ENCODE measurements at places on chromosomes 7 and 10.
A peak's percentile ranks its signal among the peaks of the same experiment; 100 is the strongest.

- DNase-seq = no peak
Observed at GRCh38 chr10:22698941-22699440, 15.4 kb downstream of the PIP4K2A start.

GRCh38 chr10:21518149-21518640 is 7.3 kb downstream of the SKIDA1 start:
- peak; percentile 73 for DNase-seq

GRCh38 chr10:117860135-117860534 is 186.6 kb downstream of the RAB11FIP2 start:
- DNase-seq = no peak

DNA sequence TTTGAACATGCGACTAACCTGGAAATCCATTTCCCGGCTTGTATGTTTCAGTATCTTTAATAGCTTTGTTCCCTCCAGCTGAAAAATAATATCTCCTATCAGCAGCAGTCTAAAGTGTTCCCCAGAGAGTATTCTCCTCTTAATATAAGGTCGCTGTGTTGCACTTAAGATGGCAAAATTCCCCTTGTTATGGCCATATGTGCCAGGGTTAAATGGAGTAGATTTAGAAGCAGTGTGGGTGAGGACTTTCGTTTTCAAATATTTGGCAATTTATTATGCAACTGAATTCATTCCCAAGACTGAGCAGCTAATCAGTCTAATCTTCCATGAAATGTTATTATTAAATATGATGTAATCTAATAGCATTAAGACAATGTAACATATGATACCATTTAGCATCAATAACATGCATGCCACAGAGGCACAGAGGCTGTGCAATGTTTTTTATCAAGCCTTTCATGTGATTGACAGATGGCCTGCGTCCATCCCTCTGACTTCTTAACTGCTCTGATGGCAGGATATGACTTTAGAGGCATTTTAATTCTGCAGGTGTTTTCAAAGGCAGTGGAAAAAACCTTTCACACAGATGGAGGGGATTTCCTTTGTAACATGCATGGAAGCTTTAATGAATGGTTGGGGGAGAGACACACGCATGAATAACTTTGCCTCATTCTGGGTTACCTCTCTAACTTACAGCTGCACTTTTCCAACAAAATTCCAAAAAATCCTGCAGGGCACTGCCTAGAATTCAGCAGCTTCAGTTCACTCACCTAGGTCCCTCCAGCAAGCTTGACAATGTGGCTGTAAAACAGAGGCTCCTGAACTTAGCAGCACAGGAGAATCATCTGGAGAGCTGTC is 55.1 kb upstream of the ZPBP start:
- no peak for DNase-seq

DNA sequence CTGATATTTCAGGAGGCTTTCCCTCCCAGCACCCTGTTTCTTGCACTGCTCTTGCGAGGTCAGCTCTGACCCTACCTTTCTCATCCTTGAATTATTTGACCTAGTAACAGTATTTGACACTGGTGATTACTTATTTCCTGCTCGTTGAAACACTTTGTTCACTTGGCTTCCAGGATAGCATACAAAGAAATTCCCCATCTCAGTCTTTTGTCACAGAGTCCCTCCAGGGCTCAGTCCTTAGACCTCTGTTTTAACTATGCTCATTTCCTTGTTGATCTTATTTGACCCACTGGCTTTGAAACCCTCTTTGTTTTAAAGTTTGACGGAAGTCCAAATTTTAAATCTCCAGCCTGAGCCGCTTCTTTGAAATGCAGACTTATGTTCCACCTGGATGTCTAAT is 29.9 kb downstream of the BMPR1A start:
- DNase-seq = no peak

- DNase-seq = peak; percentile 23
Observed at GRCh38 chr10:76675951-76676587, 961.5 kb downstream of the KCNMA1 start.

- no peak for DNase-seq
Observed at GRCh38 chr10:125559210-125559609, 123.8 kb downstream of the TEX36 start.

DNA sequence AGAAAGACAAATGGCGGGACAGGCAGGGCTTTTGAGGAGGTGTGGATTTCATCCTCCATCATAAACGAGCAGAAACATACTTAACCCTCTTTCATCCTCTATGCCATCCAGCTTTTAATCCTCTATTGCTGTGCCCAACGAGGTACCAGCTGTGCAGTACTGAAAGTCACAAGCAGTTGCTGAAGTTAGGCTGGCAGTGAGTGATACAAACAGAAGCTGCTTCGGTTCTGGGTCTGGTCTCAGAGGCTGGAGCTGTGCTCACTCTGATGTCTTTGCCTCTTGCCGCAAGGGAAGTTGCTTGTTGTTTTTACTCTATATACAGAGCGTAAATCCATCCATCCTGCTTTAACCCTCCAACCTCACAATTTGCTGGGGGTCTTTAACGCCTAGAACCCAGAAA is 235.2 kb downstream of the CELF2 start:
- no peak for DNase-seq

- DNase-seq = no peak
Observed at GRCh38 chr10:59942556-59942955, 36.2 kb upstream of the CCDC6 start.

- no peak for DNase-seq
Observed at GRCh38 chr7:139572071-139572470, 48.6 kb downstream of the CLEC2L start.

GRCh38 chr7:99258501-99258900 is 14.1 kb upstream of the MYH16 start:
- no peak for DNase-seq

DNA sequence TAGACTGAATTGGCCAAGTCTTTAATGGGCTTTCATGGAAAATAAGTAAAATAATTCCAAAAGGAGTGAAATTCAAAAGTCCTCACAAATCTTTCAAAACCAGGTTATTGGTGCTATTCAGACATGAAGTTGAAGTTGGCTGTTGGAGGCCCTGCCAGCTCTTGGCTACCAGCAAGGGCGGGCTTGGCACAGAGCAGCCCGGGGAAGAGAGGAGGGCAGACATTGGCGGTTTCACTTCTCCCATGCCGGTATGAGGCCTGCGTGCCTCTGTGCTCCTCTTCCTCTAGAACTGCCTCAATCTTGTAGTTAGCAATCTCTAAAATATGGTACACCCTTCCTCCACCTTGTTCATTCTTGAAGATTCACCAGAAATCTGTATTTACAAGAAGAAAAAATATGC is 16.4 kb upstream of the NPS start:
- DNase-seq = no peak

DNA sequence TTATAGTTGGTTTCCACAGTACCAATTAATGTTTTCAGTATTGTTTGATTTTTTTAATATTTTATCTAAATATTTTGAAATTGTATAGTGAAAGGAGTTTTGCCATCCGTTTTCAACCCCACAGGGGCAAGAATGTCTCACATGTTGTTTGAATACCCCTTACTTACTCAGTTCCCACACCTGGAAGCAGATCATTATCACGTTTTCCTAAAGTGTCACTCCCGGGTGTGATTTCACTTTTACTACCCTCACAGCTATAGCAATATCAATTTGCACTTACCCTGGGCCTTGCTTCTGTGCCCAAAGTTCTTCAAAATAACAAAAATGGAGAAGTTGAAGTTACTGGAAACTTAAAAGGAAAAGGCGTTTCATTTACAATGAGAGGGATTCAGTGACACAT is 228.1 kb downstream of the CSTF2T start:
- DNase-seq = no peak

GRCh38 chr10:49276596-49276995 is 22.4 kb upstream of the C10orf71 start:
- DNase-seq = no peak

DNA sequence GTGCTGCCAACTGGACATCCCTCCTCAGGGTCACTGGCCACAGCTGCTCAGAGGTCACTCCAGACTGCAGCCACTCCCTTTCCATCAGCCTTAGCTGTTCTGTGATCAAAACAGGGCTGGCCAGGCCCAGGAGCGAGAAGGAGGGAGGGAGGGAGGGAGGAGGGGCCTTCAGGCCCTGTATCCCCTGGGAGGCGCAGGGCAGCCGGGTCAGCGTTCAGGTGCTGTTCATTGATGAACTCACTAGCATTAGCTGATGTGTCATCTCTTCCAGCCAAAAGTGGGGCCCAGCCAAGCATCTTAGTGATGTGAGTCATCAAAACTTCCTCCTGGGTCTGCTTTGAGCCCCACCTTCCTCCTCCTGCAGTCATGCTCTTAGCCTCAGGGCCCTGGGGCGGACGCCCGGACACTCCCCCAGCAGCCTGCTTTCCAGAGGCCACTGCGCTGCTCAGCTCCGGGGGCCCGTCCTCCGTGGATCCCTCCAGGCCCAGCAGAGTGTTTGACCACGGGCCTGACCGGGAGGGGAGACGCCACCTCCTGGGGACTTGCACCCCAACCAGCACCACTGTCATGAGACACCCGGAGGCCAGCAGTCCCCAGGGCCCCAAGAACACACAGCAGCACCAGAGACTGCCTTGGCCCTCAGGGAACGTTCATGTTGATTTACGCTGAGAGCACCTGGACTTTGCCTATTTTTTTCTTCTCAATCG is 149.2 kb downstream of the PRKAG2 start:
- peak; percentile 94 for DNase-seq

DNA sequence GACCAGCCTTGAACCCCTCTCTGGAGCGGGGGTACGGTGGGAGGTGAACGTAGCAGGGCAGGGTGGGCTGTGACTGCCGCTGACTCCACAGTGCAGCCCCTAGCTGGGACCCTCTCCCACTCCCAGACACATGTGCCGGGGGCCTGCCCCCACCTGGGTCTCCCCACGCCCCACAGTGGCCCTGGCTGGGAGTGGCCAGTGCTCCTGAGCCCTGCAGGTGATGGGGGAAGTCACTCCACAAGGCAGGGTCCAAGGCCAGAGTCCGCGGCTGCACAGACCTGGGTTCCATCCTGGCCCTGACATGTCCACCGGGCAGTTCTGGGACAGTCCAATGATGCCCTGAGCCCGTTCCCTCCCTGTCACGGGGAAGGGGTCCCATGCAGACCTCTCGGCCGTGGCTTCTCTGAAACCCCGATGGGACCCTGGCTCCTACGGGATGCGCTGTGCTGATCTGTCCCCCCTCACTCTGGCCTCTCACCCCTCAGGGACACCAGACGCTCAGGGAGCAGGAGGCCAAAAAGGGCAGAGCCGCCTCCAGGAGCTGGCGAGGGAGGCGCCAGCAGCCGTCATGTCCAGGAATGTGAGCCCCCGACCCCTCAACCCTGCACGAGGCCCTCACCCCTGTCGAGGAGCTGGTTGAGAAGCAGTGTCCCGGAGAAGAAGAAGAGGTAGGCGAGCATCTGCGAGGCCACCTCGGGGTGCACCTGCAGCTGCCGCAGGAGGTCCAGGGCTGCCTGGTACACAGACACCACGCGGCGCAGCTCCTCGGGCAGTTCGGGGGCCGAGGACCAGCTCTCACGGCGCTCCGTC is 40.4 kb downstream of the AP5Z1 start:
- DNase-seq = no peak

GRCh38 chr10:70571636-70572439 is 30.7 kb downstream of the PRF1 start:
- no peak for DNase-seq

DNA sequence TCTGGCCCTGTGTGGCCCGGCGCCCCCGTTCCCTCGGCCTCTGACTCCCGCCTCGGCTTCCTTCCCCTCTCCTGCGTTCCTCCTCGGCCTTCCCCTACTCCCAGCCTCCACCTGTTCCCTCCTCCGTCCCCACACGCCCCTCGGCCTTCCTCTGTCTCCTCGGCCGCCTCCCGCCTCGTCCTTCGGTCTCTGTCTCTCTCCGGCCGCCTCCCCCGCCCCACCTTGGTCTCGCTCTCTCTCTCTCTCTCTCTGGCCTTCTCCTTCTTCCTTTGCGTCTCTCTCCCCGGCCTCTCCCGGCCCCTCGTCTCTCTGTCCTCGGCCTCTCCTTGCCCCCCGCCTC is 588 bp downstream of the GET4 start:
- no peak for DNase-seq

GRCh38 chr7:125878235-125878956 is 948.8 kb upstream of the POT1 start:
- no peak for DNase-seq

DNA sequence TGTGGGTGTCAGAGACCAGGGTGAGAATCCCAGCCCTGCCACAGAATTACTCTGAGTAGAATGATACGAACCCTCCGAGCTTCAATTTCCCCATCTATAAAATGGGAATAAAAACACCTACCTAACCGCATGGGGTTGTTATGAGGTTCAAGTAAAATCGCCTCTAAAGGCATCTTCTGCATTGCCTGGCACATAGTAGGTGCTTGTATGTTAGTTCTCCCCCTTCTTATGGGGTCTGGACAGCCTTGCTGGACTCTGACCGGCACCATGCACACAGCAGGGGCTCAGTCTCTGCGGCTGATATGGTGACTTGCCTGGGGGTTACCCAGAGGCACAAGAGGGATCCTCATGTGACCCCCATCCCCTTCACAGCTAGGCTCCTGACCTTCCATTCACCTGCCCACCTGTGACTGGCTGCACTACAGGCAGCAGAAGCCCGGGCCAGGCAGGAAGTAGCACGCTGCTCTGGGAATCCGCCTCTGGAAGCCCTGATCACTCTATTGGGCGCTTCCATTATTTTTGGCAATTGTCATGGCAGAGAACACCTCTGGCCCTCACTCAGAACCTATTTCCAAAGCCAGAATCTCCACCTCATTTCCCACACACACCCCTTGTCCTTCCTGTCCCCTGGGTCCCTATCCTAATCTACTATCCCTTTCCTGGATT is 6.0 kb downstream of the SH3PXD2A start:
- no peak for DNase-seq

GRCh38 chr10:121371836-121372235 is 226.4 kb downstream of the FGFR2 start:
- no peak for DNase-seq

GRCh38 chr7:135706858-135707569 is 21.0 kb downstream of the SLC13A4 start:
- no peak for DNase-seq

- peak; percentile 23 for DNase-seq
Observed at GRCh38 chr10:6416892-6417512, 163.1 kb downstream of the PRKCQ start.

GRCh38 chr7:66187905-66188304 is 17.2 kb upstream of the TPST1 start:
- DNase-seq = peak; percentile 27

DNA sequence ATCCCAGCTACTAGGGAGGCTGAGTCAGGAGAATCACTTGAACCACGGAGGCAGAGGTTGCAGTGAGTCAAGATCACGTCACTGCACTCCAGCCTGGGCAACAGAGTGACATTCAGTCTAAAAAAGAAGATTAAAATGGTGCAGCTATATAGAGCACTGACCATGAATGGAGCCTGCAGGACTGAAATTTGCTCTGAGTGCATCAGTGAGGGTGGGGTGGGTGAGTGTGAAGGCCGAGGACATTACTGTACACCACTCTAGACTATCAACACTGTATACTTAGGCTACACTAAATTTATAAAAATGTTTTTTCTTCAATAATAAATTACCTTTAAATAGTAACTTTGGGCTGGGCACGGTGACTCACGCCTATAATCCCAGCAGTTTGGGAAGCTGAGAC is 294.7 kb downstream of the PTPRN2 start:
- DNase-seq = no peak

GRCh38 chr10:23294638-23295247 is 49.9 kb downstream of the C10orf67 start:
- no peak for DNase-seq

Measured in astrocyte (in vitro differentiated cells and primary cell).